Activated CD8-positive, alpha-beta memory T cell treated with anti-CD3 and anti-CD28 coated beads for 48 hours (primary cell): ENCODE measurements at places on chromosomes 11 and 22.

GRCh38 chr11:6196396-6196795, 2.6 kb upstream of the OR52W1 start:
- DNase-seq: no peak

DNA sequence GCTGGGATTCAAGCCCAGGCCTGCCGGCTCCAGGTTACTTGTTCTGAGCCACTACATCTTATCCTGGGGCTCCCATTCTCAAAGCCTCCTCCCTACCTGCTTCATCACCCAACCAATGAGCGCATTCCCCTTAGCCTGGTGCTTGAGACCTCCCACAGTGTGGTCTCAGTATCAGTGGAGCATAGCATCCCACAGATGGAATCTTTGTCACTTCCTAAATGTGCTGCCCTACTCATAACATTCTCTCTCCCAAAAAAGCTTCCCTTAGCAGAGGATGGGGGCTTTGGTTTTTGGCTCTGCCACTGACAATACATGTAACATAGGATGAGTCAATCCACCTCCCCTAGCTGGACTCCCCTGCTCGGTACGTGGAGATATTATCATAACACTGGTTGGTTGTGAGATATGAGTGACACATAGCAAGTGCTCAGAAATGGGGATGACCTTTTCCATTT, 28.8 kb downstream of the TEAD1 start:
- DNase-seq: no peak

DNA sequence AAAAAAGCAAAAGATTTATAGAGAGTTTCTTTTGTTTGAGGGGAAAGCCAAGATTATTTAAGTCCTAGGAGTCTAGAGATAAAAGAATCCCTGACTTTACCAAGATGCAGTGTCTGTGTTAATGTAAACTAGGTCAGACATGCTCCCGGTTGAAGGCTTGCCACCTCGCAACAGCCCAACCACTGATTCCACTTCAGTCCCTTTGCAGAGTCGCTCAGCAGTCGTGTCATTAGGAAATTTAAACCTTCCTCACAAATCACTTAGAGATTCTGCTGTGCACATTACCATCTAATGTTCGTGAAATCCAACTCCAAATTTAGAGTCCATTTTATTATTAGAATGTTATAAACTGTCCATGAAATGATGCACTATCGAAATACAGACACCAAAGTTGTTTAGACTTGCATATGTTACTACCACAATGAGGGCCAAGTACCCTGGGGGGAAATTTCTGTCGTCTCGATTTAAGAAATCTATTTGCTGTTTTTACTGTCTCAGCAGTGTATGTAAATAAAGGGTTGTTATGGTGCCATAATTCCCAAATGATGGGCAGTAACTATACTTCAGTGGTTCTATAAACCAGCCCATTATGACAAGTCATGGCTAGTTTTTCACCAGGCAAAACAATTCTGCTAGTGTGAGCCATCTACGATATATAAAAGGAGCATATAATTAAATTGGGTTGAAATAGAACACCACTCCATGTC, 101.4 kb upstream of the MTNR1B start:
- no peak for DNase-seq

DNA sequence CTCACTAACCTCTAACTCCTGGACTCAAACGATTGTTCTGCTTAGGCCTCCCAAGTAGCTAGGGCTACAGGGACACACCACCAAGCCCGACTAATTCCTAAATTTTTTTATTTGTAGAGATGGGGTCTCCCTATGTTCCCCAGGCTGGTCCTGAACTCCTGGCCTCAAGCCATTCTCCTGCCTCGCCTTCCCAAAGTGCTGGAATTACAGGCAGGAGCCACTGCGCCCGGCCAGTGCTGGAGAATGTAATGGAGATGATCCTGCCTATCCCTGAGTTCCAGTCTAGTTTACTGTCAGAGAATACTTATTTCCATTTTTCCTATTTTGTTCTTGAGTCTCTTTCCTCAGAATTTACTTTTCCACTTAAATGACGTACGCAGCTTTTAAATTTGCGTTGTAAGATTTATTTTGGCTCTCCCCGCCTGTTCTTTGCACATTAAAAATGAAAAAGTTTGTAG, at the start of gene CHEK1:
Gene CHEK1 (plus strand): TSS at position 408 of the 458 bp plus-strand sequence. CDS start 1,606 bp downstream, outside the sequence.
- DNase-seq: no peak

GRCh38 chr22:38572065-38572464, 2.1 kb upstream of the DMC1 start:
- no peak for DNase-seq
